ENCODE measurements at places on chromosomes 5 and 9.

GRCh38 chr5:169367861-169368260 lies 66.9 kb upstream of the SLIT3 start:
- no peak for DNase-seq

DNA sequence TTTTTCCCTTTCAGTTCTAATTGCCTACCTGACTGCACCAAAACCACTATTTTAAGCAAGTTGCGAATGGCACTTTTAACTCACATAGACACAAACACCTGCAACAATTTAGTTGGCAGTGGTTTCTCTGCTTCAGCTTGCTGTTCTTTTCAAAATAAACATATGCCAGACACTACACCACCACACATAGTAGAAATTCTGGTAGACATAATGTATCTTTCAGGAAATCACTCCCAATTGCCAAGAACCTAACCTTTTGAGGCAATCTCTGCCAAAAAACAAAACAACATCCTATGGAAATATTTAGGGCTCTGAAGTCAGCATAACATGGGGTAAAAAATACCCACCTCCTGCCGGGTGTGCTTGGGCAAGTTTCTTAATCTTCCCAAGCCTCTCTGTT lies 27.7 kb downstream of the GLIS3 start:
- no peak for DNase-seq

DNA sequence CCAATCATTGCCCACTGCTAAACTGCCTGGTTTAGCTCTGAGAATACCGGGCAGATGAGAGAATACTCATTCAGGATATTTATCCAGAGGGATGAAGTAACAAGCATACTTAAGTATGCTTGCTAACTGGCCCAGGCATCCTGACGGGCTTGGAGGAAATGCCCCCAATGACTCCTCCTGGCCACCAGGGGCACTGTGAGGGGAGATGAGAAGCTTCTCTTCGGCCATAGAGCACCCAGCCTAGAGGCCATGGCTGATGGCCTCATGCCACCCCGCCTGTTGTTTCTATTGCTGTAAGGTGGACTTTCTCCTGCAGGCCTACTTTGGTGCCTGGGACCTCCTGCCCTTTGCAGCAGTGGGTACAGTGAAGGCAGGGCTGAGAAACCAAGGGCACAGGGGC lies 134.5 kb upstream of the FSTL4 start:
- no peak for DNase-seq

DNA sequence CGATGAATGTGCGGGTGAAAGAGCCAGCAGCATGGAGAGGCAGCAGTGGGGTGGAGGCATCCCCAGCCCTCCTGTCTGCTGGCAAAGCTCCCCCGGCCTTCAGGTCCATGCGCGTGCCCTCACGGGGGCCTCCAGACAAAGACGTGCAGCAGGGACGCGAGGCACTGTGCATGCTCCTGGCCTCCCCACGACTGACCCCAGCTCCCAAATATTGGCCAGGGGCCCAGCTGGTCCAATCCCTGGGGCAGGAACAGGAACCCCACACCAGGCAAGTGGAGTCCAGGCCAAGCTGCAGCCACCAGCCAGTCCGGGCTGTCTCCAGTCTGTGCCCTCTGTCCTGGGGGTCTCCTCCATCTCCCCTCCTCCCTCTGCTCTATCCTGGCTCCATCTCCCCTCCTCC lies 33.5 kb upstream of the LRRC14B start:
- DNase-seq: no peak

- no peak for DNase-seq
Observed at GRCh38 chr5:131637694-131638093, 2.7 kb upstream of the RAPGEF6 start.

- DNase-seq: no peak
Observed at GRCh38 chr9:115635680-115636383, 517.8 kb upstream of the PAPPA start.

DNA sequence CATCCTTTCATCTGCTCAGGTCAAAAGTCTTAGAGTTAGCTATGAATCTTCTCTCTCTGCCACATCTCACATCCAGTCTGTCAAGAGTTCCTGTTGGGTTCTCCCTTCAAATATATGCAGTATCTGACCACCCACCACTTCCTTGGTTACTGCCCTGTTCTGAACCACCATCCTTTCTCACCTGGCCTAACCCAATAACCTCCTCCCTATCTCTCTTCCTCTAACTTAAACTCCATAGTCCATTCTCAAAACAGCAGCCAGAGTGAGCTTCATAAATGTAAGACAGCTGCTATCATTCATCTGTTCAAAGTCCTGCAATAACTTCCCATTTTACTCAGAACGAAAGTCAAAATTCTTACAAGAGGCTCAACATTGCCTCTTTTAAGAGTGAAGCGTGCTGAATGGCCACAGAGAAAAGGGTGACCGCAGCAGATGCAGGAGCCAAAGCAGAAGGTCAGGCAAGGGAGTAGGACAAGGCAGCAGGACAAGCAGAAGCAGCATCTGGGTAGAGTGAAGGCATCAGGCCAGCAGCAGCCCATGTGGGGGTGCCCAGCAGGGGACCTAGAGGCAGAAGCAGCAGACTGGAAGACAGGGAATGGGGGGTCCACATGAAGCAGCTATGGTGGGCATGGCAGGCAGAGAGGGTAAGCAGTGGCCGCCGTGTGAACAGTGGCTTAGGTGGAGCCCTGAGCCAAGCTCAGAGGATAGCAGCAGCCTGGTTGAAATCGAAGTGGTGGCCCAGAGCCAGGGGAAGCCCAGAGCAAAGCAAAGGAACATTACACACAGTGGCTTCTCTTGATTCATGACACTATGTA lies 39.3 kb upstream of the CDC42SE2 start:
- DNase-seq: no peak

GRCh38 chr9:20573023-20573422 lies 49.3 kb downstream of the MLLT3 start:
- no peak for DNase-seq

GRCh38 chr5:132839426-132840301 lies 9.2 kb upstream of the SHROOM1 start:
- DNase-seq: no peak

- no peak for DNase-seq
Observed at GRCh38 chr5:80246001-80246758, 9.7 kb downstream of the SERINC5 start.

GRCh38 chr9:13677801-13678200 lies 398.3 kb upstream of the MPDZ start:
- DNase-seq: no peak

DNA sequence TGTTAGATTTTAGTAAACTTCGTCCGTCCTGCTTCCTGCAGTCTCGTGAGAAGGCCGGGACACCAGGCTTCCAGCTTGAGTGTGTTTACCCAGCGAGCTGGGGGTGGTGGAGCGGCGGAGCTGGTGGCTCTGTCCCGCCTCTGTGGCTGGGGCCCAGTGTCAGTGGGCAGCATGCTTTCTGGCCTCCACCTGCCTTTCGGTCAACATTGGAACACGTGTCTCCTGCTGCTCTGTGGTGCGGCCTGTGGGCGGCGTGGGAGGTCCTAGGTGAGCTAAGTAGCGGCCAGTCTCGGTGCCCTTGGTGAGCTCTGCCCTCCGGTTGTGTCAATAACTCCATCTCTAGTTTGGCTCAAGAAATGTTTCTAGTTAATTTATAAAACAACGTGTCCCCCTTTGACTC lies 125.9 kb downstream of the GADD45G start:
- DNase-seq: peak; percentile 87

DNA sequence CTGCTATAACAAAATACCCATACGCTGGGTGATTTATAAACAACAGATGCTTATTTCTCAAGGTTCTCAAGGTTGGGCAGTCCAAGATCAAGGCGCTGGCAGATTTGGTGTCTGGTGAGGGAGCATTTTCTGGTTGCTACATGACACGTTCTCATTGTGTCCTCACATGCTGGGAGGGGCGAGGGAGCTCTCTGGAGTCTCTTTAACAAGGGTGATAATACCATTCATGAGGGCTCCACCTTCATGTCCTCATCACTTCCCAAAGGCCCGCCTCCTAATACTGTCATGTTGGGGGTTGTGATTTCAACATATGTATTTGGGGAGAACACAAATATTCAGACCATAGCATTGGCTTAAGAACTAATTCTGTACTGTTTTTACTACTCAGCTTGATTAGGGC lies 4.6 kb downstream of the CFAP90 start:
- DNase-seq: no peak

DNA sequence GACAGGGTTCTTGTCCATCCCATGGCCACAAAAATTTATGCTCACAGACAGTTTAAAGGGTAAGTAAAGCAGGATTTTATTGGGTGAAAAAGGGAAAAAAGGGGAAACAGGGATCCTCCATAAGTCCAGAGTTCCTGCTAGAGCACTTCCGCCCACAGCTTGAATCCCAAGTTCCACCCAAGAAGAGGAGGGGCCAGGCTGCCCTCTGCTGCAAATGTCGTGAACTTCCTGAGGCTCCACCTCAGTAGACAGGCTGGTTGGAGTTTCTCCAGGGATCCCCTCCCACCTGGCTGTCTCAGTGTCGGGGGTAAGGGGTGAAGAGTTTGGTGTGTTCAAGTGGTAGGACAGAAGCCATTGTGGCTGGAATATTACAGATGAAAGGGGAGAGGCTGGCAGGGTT lies 275.0 kb upstream of the SGCD start:
- DNase-seq: no peak

GRCh38 chr5:158753354-158753753 lies 346.4 kb downstream of the EBF1 start:
- no peak for DNase-seq

DNA sequence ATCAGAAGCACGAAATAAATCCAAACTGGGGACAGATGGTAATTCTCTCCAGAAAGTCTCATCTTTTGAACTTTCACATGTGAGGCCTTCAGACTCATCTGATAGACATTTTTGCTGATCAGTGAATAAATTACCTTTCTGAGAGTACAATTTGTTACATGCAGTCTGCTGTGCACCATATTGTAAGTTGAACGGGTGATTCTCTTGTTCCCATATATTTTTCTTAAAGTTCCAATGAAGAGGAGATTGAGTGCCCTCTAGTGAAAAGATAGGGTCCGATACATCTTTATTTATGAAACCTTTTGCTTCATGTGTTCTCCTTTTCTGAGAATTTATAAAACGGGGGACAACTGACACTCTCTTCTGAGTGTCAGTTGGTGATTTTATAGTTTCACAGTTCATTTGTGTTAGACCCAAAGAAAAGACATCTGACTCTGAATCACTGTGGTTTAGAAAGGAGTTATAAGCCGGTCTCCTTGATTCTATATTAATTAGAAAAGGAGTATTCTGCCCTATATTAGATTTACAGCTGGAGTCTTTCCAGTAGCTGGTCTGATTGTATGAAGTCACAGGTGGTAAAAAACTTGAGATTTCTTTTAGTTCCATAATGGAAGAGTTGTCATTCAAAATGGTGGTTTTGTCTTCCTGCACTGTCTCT lies 30.4 kb downstream of the GNG10 start:
- no peak for DNase-seq

DNA sequence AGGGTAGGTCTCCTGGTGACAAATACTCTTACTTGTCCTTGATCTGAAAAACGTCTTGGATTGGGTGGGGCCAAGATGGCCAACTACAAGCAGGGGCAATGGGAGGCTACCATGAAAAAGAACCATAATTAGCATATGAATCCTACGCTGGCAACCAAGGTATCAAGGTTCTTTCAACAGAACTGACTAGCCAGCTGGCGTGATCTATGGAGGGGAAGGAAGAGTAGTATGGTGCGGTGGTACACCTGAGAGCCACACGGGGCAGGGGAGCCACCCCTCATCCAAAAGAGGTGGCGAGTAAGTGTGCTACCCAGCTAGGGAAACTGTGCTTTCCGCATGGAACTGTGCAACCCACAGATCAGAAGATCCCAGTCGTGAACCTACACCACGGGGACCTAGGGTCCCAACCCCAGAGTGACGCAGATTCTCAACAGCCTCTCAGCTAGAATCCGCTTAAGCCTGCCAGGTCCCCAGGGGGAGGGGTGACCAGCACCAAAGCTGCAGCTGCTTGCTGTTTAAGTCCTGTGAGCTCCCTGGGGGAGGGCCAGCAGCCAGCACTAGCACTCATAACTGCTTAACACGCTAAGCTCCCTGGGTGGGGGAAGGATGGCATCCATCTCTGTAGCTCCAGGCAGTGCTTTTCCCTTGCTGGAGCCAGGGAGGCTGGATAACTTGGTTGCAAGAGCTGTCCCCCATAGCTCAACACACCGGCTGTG lies 334.8 kb downstream of the FBXL17 start:
- DNase-seq: no peak

- DNase-seq: no peak
Observed at GRCh38 chr9:100303747-100304146, 49.0 kb downstream of the TEX10 start.

GRCh38 chr5:145708169-145708568 lies 127.0 kb downstream of the PRELID2 start:
- DNase-seq: no peak

DNA sequence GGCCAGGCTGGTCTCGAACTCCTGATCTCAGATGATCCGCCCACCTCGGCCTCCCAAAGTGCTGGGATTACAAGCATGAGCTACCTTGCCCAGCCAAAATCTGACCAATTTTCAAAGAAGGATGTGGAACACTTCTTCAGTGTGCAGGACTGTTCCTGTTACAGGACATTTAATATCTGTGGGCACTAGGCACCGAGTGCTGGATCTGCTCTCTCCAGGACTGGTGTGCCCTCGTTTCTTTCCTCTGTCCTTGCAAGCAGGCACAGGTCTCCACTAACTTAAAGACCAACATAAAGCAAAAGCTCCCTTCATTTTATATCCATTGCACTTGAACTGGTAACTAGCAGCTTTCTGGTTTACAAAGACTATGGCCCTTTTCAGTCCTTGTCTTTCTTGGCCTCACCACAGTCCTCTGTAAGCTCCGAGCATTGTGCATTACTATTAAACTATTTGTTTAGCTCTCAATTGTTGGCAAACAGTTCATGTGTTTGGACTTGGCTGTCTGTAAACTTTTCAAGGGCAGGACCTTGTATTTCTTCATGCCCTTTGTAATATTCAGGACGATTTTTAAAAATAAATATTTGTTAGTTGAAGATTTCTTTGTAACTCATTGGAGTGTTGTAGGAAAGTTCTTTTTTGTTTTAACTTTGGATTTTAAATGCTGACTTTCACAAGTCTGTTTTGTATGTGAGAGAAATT lies 37.3 kb downstream of the ARHGEF28 start:
- DNase-seq: no peak
